Stimulated activated CD4-positive, alpha-beta T cell treated with anti-CD3 and anti-CD28 coated beads, Interleukin-1b, Interleukin-23, amount 100 ng/mL, for 1 hour (primary cell): ENCODE measurements at places on chromosomes 11 and 22.

DNA sequence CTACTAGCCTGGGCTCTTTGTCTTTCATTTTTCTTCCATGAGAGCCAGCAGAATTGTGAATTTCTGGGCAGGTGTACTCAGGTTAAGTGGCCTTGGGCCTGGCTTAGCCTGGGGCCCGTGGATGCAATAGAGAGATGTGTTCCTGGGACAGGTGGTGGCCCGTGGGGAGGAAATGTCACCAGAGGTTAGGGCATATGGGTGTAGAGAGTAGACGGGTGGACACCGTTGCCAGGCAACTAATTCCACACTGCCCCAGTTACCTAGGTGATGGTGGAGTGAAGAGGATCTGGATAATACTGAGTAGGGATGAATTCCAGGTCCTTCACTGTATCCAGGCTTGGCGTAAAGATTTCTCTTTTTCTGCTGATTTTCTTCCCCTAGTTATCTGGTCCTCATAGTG lies 175.0 kb downstream of the INSC start:
- no peak for DNase-seq

- DNase-seq: no peak
These were observed 14.6 kb downstream of the RPS6KA4 start for GRCh38 chr11:64373598-64373974.

GRCh38 chr22:37273846-37274225 lies 8.5 kb upstream of the CYTH4 start:
- DNase-seq: no peak

GRCh38 chr11:19905280-19905853 lies 192.7 kb downstream of the NAV2 start:
- DNase-seq: no peak

- no peak for DNase-seq
These were observed 390.3 kb downstream of the SHANK2 start for GRCh38 chr11:70862093-70862492.

DNA sequence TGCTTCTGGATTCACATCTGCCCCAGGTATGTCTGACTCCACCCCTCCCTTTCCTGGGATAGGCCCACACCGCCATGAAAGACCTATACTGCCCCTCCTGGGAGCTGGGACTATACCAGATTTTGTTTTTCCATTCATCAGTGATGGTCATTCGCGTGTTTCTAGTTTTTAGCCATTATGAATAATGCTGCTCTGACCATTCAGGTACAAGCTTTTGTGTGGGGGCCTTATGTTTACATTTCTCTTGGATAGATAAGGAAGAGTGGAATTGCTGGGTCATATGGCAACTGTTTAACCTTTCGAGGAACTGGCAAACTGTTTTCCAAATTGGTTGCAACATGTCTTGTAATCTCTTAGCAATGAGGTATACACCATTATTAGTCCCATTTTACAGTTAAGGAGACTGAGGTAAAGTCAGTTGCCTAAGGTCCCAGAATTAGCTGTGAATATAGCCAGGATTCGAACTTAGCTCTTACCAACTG lies 1.2 kb upstream of the TBC1D10A start:
- no peak for DNase-seq

- no peak for DNase-seq
These were observed 46.6 kb upstream of the MMP7 start for GRCh38 chr11:102577182-102577581.

DNA sequence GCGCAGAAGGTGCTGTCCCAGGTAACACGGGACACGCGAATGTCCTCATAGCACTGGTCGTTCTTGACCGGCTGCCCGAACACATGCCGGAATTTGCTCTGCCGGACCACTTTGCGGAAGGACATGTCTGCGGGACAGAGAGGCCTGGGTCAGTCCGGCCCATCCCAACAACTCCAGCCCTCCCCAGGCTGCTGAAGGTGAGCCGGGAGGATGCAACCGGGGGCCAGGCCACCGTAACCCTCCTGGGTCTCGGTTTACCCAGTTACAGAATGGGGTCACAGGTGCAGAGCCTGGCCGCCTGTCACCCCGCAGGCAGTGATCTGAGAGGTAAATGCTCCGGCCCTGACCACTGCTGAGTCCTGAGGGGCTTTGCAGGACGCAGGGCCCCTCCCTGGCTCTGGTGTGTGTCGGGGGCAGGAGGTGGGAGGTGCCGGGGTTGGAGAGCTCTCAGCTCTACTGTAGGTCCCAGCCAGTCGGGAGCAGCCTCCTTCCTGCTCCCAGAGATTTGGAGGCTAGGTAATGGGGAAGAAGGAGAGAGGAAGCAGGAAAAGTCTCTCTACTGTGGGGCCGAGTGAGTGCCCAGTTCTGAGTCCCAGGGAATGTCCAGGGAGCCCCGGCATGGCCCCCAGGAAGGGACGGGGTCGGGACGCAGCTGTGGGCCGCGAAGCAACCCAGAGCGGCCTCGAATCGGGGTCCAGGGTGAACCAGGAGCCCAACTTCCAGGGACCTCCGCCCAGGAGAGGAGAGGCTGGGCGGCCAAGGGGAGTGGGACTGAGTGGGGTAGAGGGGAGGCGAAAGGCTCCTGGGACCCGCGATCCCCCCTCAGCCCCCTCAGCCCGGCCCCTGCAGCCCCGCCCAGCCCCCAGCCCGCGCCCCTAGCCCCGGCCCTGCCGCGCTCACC lies 522 bp downstream of the CORO1B start:
- no peak for DNase-seq
